ENCODE measurements at places on chromosomes 16 and 17.
A peak's percentile ranks its signal among the peaks of the same experiment; 100 is the strongest.

DNA sequence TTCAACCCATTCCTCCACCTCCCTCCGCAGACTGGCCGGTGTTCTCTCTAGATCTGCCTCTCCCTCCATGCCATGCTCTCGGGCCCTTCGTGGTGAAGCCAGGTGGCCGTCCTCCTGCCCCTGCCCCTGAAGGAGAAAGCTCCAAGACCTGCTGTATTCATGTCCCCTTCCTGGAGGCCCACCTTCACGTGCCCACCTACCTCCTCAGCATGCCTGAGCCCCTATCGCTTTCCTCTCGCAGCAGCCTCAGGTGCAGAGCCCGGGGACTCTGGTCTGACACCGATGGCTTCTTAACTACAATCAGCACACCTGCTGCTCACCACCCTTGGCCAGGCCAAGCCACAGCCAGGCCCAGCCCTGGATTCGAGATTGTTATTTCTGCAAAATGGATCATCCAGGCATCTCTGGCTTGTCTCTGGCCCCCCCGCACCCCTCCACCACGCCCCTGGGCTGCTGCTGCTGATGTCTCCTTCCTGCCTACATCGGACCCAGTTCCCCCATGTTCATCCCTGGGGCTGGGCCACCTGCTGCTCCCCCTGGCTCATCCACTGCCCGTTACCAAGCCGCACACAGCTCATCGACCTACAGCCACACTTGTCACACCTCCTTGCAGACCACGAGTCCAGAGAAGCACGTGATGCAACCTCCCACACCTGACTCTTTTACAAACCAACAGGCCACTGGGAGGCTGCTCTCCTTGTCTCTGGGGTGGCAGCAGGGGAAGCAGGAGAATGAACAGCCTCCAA is 32.5 kb upstream of the TNFRSF13B start:
- no peak overlapping the region for H3K4me3 ChIP-seq
- H3K27me3 ChIP-seq = no peaks in the 10 kb centered on the region
- H3K4me1 ChIP-seq = no peaks in the 10 kb centered on the region
- no peak overlapping the region for H3K27ac ChIP-seq

- H3K36me3 ChIP-seq = no peaks in the 10 kb centered on the region
- H3K27me3 ChIP-seq = no peaks in the 10 kb centered on the region
- no peak overlapping the region for H3K27ac ChIP-seq
- no peak for DNase-seq
These were observed 220.1 kb downstream of the SLC39A11 start for GRCh38 chr17:72872396-72872795.

DNA sequence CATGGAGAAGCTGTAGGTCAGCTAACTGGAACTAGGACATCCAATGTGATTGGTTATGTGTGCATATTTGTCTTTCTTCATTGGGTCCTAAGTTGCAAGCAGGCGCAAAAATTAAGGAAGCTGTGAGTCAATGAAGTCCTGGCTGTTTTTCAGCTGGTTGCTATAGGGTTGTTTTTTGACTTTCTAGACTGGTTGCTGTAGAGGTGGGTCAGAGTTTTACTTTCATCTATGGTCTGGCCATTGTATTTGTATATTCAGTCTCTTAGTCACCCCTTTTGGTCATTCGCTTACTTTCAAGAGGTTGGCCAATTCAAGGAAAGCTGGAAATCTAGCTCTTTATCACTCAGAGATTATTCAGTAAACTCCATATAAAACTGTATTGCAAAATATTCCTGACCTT is 62.0 kb upstream of the AMZ2 start:
- H3K4me3 ChIP-seq = no peak overlapping the region
- no peak overlapping the region for H3K27ac ChIP-seq
- no peaks in the 10 kb centered on the region for H3K4me1 ChIP-seq
- no peaks in the 10 kb centered on the region for H3K27me3 ChIP-seq

DNA sequence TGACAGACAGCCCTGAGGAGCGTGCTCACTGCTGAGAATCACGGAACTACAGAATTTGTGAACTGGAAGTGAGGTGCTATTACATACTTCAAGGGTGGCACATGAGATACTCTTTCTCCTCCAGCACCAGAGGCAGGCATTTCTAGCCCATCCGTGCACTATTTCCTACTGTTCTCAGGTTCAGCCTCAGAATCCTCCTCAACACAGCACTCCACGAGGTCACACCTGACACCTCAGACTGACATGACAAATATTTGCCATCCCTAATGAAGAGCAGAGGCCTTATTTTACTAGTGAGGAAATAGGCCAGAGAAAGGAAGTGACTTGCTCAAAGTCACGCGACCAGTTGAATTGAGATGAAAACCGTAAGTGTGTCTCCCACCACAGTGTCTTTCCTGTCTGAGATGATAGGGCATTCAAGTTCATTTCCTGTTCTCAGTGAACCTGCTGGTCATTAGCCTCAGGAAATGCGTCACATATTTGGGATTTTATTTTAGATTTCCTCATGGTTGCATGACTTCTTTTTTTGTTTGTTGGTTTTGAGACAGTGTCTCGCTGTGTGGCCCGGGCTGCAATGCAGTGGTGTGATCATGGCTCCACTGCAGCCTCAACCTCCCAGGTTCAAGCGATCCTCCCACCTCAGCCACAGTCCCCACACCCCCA is 23.6 kb downstream of the SEZ6 start:
- peaks cover 16% of the 10 kb centered on the region for H3K4me1 ChIP-seq
- H3K4me3 ChIP-seq = no peak overlapping the region
- DNase-seq = no peak

- H3K4me1 ChIP-seq = no peaks in the 10 kb centered on the region
- no peak overlapping the region for H3K4me3 ChIP-seq
- no peak for DNase-seq
- H3K27me3 ChIP-seq = no peaks in the 10 kb centered on the region
- H3K36me3 ChIP-seq = no peaks in the 10 kb centered on the region
These were observed 32.2 kb downstream of the RNF157 start for GRCh38 chr17:76208120-76208519.

DNA sequence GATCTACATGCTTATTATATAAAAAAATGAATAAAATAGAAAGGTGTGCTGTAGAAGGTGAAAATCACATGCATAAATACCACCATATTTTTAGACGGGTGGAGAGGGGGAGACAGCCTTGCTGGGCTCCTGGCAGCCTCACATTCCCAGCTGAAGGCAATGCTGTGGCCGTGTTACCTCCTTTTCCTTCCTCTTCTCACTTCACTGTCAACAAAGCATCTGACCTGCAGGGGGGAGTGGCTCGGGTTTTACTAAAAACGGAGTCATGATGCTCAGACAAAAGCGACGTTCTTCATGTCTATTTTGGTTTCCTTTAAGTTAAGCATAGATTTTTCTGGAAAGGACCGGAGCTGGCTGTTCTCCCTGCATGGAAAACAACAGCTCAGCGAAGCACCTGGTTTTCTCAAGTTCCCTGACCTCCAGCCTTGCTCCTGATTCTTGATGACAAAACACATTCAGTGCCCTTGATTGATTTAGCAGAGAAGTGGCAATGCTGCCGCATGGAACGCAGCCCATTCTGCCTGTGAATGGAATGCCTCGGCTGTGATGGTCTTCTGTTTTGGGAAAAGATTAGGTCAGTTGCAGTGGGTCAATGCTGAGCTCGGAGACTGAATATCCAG is 5.5 kb upstream of the RPTOR start:
- DNase-seq = no peak
- no peak overlapping the region for H3K4me3 ChIP-seq

- no peak overlapping the region for H3K4me3 ChIP-seq
- no peak for DNase-seq
- no peak overlapping the region for H3K27ac ChIP-seq
These were observed 345.4 kb downstream of the SOX9 start for GRCh38 chr17:72466199-72466598.

DNA sequence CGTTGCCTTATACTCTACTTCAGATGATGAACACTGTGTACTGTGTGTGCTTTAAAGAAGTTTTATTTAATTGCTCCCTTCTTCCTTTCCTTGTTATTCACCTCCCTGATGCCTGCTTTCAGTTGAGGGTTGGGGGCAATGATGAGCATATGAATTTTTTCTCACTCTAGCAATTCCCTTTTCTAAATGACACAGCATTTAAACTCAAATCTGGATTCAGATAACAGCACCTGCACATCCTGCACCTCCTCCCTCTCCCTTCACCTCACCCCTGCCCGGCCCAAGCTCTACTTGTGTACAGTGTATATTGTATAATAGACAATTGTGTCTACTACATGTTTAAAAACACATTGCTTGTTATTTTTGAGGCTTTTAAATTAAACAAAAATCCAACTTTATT is 13.0 kb upstream of the PNPO start:
- no peaks in the 10 kb centered on the region for H3K27me3 ChIP-seq
- H3K4me3 ChIP-seq = no peak overlapping the region
- peaks cover 22% of the 10 kb centered on the region for H3K36me3 ChIP-seq
- no peak for DNase-seq

DNA sequence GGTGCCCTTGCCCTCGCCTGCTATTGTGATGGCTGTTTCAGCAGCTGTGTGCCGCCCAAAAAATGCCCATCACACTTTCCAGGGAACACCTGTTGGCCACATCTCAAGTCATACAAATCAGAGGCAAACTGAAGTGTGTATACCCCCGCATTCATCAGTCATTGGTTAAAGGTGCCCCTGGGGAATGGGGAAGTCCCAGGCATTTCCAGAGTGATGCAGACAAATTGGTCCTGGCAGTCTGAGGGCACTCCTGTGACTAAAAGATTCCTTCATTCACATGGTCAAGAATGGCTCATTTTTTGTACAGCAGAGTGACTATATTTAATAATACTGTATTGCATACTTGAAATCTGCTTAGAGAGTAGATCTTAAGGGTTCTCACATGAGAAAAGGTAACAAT is 102.9 kb upstream of the TMEM97 start:
- DNase-seq = no peak
- H3K27me3 ChIP-seq = no peaks in the 10 kb centered on the region
- H3K36me3 ChIP-seq = no peaks in the 10 kb centered on the region

DNA sequence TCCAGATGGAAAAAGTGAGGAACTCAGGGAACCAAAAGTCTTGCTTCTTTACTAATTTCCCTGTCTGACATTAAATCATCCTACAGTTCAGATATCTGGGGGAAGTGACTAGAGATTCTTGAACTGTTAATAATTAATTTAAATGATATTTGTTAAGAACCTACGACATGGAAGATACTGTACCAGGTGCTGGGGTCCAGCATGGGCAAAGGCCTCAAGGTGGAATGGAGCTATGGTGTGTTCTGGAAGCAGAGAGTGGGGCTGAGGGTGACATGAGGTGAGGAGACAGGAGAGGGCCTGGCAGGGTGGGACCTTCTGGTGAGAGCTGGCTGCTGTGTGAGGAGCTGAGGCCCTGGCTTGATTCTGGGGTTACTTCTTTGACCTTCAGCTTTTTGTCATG is 6.0 kb upstream of the CCL2 start:
- H3K36me3 ChIP-seq = no peaks in the 10 kb centered on the region
- no peak overlapping the region for H3K4me3 ChIP-seq
- H3K27ac ChIP-seq = no peak overlapping the region
- no peaks in the 10 kb centered on the region for H3K27me3 ChIP-seq
- no peak for DNase-seq

DNA sequence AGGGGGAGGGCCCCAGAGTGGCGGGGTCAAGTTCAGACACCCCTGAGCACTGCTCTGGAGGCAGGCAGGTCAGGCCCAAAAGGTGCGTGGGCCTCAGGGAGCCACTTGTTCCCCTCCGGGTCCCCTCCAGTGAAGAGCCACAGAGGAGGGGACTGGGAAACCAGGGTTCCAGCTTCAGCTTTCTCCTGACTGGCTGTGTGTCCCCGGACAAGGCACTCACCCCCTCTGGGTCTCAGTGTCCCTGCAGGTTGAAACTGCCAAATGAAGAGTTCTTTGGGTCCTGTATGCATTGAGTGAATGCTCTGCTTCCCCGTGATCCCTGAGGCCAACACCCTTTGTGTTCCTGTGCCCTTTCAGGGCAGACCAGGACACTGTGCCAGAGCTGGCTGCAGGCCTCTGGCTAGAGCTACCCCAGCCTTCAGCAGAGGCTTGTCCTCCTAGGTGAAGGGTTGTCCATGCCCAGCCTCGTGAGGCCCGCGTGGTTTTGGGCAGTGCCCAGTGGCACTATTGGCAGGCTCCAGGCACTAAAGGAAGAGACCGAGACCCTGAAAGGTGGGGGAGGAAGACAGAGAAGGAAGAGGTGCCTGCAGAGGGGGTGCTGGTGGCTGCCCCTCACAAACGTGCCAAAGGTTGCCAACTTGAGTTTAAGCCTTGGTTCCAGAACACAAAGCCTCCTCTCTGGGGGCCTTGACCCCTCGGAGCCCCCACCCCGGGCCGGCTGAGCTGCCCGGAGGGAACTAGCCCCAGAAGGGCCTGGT is 13.3 kb upstream of the WNT3 start:
- H3K27me3 ChIP-seq = peaks cover 23% of the 10 kb centered on the region
- H3K4me3 ChIP-seq = 0 out of 2 replicates have a peak overlapping the region, but pooled peaks have one; percentile 13
- DNase-seq = no peak
- H3K36me3 ChIP-seq = no peaks in the 10 kb centered on the region

- peak; percentile 88 for DNase-seq
- H3K27ac ChIP-seq = no peak overlapping the region
- no peaks in the 10 kb centered on the region for H3K4me1 ChIP-seq
These were observed 95.7 kb downstream of the ABCC6 start for GRCh38 chr16:16127469-16128116.

- no peaks in the 10 kb centered on the region for H3K4me1 ChIP-seq
- no peaks in the 10 kb centered on the region for H3K36me3 ChIP-seq
- no peak overlapping the region for H3K4me3 ChIP-seq
- H3K27me3 ChIP-seq = no peaks in the 10 kb centered on the region
- no peak overlapping the region for H3K27ac ChIP-seq
These were observed 33.5 kb upstream of the NGFR start for GRCh38 chr17:49461580-49461979.

DNA sequence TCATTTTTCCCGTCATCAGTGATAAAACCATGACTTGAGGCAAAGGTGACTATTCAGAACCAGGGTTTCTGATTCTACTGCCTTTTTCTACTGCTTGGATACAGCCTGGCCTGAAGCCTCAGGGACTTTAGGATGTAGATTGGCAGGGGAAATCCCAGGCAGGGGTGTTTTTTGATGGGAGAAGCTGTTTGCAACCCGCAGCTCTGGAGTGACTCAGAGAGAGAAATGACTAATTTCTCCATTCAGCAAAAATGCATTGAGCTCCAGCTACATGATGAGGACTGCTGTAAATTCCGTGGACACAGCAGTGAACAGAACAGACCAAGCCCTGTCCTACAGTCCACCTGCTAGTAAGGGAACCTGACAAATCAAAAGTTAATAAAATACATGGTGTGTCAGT is 560.6 kb downstream of the CDH13 start:
- H3K4me1 ChIP-seq = no peaks in the 10 kb centered on the region
- H3K27ac ChIP-seq = no peak overlapping the region
- H3K4me3 ChIP-seq = no peak overlapping the region
- H3K36me3 ChIP-seq = no peaks in the 10 kb centered on the region
